Right cardiac atrium (tissue), 5 donors: ENCODE measurements at places on chromosomes 12 and 14. TPM values are rescaled to one million over a fixed set of nuclear protein-coding genes. Genes with fewer than 3 reads are reported as not detected.
A peak's percentile ranks its signal among the peaks of the same experiment; 100 is the strongest.

GRCh38 chr12:46574847-46575246 lies 202.3 kb upstream of the SLC38A2 start:
- no peak for DNase-seq

GRCh38 chr12:93520454-93520853 lies 52.0 kb upstream of the SOCS2 start:
- DNase-seq, result no peak

DNA sequence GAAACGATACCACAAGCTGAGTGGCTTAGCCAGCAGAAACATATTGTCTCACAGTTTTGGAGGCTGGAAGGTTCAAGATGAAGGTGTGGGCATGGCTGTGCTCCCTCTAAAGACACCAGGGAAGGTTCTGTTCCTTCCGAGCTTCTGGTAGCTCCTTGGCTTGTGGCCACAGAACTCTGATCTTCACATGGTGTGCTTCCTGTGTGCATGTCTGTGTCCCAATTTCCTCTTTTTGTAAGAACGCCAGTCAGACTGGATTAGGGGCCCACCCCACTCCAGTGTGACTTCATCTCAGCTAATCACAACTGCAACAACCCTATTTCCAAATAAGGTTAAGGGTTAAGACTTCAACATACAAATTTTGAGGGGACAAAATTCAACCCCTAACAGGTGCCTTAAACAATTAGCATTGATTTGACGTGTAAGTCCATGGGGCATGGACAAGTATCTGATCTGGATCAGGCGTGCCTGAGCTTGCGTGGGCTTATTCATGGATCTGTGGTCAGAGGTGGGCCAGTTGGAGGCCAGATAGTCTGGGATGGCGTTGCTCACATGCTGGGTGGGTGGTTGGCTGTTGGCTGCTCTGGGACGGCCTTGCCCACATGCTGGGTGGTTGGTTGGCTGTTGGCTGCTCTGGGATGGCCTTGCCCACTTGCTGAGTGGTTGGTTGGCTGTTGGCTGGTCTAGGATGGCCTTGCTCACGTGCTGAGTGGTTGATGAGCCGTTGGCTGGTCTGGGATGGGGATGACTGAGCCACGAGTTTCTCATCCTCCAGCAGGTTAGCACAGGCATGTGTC lies 88.5 kb downstream of the LGMN start:
- DNase-seq, result peak; percentile 52

DNA sequence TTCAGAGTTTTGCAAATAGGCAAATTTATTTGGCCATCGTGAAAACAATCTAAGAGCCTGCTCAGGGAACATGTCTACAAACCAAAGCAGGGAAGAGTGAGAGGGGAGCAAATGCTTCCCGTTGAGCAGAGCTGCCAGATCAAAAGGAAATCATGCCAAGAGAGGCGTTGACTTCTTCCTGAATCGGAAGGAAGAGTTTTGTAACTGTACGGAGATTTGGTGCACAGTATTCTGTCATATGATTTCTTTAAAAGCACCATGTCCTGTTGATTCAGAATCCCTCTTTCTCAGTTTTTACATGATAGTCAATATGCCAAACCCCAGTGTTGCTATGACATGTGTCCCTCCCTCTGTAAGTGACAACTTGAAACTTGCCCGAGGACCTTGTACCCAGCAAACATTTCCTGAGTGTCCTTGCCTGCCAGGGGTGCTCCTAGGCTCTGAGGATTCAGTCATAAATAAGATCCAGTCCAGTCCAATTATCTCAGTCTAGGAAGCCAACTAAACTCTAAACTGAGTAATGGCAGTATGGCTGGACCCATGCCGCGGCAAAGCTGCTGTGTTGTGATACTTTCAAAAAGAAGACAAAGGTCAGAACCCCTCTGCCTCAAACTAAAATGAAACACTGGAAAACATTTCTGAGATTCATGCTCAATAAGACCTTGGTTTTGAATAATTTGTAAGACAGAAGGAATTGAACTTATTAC lies 300.1 kb upstream of the FKBP4 start:
- no peak for DNase-seq

- DNase-seq, result no peak
Observed at GRCh38 chr14:56846970-56847930, 37.0 kb upstream of the OTX2 start.

- no peak for DNase-seq
Observed at GRCh38 chr14:20460458-20461224, 593 bp downstream of the PIP4P1 start.

GRCh38 chr12:62716866-62717525 lies 218.0 kb downstream of the PPM1H start:
- DNase-seq, result no peak

DNA sequence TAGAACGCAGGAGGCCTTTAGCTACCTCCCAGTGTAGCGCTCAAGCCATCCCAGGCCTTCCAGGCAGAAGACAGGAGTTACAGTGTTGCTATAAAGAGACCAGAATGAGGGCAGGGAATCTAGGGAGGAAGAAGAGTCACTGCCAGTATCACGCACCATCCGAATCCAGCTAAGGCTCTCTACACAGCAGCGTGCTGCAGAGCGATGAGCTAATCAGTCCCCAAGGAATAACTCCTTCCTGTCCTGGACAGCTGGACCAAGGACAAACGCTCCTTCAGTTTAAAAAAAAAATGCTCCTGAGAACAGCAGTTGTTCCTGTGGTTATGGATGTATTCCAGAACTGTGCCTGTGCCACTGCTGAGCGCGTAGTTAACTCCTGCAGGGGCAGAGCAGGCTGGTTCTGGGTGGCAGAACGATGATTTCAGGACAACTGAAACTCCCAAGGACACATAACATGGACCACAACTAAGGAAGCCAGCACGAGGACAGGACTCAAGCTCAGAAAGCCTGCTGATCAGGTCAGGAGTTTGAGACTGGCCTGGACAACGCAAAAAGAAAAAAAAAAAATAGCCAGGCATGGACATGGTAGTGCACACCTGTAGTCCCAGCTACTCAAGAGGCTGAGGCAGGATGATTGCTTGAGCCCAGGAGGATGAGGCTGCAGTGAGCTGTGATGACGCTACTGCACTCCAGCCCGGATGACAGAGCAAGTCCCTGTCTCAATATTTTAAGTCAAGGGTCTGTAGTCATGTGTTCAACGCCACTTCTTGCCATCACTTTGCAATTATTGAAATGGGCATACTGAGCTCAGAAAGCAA lies 2.6 kb downstream of the IFFO1 start:
- peak; percentile 78 for DNase-seq

- DNase-seq, result no peak
Observed at GRCh38 chr12:124721501-124722162, 142.0 kb downstream of the SCARB1 start.

The RBMS2 gene
- 41.4 TPM for total RNA-seq

The CLEC4D gene
- total RNA-seq, result 0.26 TPM

DNA sequence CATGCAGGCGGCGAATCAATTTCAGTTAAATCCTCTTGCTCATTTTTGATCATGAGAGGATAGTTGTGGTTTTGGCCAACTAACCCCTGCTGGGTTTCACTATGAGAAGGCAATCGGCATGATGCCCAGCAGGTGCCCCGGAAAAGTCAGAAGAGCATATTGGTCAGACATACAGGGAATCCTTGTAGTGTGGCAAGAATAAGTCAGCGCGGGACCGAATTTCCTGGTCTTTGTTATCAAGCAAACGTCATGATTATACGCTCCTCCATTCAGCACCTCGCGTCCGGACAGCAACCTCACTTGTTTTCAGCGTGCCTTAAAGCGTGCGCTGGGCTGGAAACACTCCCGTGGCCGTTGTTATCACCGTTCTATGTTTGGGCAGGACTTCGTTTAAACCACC lies 1.8 kb downstream of the TBC1D30 start:
- peak; percentile 81 for DNase-seq

DNA sequence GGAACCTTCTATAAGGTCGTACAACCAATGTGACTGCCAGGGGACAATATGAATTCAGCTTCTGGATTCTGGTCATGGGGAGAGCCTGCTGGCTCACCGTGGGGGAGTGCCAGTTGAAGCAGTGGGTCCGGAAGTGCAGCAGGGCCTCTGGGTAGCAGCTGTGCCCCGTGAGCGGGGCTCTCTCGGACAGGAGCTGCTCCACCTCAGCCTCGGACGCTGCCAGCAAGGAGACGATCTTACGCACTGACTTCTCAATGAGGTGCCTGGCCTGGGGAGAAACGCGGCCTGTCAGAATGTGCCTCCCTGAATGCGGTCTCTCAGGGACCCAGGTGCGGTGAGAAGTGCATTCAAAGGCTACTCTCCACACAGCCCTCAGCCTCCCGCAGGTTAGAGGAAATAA lies 42.0 kb downstream of the LGMN start:
- no peak for DNase-seq
